ENCODE measurements at places on chromosomes 2 and 18.

- DNase-seq = no peak
Observed at GRCh38 chr2:74693213-74693612, 39.2 kb downstream of the SEMA4F start.

DNA sequence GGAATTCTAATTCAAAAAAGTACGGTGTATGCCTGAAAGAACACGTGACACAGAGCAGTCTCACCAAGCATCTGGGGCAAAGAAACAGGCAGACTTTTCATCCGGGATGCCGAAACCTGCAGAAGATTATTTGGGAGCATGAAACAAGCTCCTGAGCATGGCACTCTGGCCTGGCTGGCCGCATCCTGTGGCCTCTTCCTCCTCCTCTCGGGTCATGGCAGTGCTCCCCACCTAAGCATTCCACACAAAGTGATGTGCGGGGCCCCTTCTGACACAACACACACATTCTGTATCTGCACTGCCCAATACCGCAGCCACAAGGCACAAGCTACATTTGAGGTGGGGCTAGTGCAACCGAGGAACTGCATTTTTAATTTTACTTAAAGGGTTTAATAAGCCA is 380.8 kb downstream of the NBAS start:
- no peak for DNase-seq

GRCh38 chr2:47360927-47361326 is 42.0 kb upstream of the MSH2 start:
- DNase-seq = peak; percentile 83

DNA sequence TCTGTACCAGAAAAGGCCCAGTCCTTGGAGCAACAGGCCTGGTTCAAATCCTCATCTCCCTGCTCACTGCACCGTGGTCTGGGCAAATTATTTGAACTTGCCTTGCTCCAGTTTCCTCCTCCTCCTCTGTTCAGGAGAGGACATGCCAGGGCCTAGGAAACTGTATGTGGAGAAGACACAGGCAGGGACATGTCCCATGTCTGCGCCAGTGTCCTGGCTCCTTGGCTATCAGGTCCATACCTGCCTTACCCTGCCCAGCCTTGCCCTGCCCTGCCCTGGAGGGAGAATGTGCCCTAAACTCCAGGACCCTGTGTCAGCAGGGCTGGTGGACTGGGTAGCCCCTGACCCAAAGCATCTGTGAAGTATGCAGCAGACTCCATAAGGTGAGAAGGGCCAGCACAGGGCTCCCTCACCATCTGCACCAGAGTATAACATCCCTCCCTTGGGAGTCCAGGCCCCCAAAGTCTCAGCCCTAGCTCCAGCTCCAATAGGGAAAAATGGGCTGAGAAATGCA is 165.3 kb downstream of the GALNT1 start:
- no peak for DNase-seq

DNA sequence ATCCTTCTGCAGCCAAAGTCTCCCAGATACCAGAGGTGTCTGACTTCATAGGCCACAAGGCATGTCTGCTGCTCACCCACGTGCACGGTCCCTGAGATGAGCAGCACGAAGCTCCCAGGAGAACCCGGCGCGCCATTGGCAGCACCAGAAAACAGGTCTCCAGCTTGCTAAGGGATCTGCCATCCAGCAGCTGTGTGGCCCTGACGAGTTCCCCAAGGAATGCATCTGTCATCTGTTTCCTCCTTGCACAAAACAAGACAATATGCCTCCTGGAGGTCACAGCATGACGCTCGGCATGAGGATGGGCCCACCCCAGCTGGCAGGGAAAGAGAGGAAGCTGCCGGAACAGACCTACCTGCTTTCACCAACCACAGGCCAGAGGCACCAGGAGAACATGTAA is 29.2 kb downstream of the HS6ST1 start:
- DNase-seq = no peak

DNA sequence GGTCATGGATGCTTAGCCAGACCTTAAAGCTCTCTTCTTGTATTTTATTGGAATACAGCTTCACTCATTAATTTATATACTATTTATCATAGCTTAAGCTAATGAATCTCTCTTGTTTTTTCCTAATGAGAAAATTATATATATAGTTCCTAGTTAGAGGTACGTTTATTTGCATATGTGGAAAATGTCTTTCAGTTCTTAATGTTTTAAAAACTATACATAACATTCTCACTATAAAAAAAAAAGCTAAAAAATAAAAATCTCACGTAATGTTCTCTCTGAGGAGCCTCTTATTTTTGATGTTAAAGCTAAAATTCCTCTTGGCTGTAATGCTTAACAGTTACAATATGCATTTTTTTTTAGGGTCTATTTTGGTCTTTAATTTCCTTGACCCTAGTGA is 16.6 kb downstream of the UGP2 start:
- DNase-seq = no peak

GRCh38 chr2:47198985-47199451 is 43.9 kb upstream of the STPG4 start:
- peak; percentile 83 for DNase-seq

DNA sequence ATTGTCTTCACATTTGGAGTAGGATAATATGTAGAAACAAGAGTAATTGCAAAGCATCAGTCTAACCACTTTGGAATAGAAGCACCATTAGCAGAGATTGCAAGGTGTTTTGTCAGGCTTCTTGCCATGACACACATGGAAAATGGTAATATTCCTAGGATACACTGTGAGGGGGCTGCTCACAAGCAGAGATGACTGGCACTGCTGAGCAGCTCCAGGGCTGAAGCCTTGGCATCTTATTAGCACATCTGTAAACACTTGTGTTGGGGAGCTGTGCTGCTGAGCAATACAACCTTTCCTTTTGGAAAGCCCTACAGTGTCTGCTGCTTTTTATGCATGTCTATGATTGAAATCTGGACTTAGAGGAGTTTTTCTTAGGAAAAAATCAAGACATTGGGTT is 602.2 kb downstream of the XIRP2 start:
- no peak for DNase-seq

GRCh38 chr18:58241026-58241679 is 197.1 kb downstream of the NEDD4L start:
- DNase-seq = no peak

DNA sequence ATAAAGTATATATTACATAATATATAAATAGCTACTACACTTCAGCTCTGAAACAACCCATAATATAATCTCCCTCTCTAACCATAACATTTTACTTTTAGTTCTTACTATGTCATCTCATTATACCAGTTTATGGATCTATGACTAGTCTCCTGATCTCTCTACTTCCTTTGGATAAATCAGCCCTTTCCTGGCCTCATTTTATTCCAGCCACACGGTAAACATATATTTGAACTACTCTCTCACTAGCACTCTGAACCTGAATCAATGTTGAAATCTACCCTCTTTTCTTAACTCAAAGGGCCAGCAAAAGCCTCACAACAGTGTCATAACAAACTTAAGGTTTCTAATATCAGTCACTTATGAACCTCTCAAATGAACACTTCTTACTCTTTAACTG is 62.6 kb downstream of the BAZ2B start:
- DNase-seq = no peak

DNA sequence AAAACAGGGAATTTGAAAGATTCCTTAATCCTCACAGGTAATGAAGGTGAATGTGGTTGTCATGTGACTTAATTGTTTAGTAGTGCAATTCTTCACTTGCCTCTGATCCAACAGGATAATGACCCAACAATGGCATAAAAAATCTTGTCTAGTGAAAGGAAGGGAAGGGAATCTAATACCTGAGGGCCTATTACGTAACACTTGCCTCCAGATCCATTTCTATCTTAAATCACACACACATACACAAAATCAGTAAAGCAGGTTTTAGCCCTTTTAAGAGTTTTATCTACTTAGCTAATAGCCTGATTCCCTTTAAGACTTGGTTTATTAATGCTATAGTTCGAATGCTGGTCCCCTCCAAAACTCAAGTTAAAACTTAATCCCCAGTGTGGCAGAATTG is 118.6 kb downstream of the TMEM163 start:
- DNase-seq = no peak

DNA sequence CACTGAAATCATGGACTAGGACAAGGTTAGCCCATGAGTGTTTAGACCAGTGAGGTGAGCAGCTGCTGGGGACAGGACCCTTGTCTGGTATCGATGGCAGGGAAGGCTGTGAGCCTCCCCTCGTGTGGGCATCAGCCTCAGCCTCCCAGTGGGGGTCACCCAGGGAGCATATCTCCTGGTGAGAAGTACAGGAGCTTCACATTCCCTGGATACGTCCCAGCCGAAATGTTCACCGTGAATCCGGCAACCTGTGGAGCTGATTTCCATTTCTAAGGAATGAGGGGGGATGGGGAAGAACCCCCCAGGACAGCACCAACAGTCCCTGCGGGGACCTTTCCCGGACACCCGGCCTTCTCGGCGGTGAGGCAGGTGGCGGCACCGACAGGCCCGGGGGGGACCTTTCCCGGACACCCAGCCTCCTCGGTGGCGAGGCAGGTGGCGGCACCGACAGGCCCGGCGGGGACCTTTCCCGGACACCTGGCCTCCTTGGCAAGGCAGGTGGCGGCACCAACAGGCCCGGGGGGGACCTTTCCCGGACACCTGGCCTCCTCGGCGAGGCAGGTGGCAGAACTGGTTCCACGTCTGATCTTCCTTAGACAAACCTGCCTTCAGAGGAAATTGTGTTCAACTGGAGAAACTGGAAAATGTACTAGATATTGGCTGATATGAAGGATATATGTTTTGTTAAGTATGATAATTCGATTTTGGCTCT is 21.2 kb downstream of the RTP5 start:
- DNase-seq = no peak

DNA sequence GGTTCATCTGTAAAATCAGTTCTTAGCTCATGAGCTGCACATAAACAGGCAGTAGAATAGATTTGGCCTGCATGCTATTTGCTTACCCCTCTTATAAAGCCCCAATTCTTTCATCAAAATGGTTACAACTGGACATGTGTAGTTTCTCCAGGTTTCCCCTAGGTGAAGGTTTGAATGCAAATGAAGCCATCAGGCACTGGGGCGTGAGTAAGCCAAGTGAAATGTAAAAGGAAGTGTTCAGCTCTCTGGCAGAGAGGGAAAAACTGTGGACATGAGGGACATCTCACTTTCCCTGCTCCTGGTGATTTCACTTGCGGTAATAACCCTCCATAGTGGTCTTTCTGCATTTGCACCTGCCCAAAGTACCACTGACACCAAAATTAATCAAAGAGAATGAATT is 1402.3 kb upstream of the LRRTM1 start:
- no peak for DNase-seq

DNA sequence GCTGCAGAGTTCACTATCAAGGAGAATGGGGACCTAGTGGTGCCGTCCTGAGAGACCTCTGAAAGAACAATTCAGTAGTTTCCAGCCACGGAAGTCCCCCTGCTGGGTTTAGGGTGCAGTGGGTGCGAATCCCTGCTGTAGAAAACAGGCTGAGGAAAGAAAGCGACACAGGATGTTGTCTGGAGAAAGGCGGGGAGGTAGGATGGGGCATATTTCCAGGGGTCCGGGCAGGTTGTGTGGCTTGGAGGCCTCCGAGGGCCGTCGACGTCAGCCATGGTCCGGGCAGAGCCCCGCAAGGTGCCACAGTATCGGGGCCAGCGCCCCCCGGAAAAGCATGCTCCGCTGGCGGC is 807 bp upstream of the CREB1 start:
- no peak for DNase-seq

DNA sequence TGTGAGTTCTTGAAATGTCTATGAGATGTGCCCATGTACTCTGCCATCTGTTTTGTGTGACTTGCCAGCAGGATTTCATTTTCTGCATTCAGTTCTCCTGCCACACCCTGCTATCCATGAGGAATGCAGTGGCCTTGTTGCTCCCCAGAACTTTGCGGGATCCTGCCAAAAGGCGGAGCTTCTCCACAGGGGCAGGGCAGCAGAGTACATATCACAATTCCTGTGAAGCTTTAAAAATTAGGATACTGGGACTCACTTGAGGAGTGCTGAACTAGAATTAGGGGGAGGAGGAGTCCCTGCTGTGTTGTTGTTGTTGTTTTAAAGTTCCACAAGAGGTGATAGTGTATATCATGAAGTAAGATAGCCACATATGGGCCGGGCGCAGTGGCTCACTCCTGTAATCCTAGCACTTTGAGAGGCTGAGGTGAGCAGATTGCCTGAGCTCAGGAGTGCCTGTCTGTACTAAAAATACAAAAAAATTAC is 76.4 kb downstream of the TANC1 start:
- peak; percentile 36 for DNase-seq

- no peak for DNase-seq
Observed at GRCh38 chr2:150552041-150552820, 64.8 kb upstream of the RND3 start.

DNA sequence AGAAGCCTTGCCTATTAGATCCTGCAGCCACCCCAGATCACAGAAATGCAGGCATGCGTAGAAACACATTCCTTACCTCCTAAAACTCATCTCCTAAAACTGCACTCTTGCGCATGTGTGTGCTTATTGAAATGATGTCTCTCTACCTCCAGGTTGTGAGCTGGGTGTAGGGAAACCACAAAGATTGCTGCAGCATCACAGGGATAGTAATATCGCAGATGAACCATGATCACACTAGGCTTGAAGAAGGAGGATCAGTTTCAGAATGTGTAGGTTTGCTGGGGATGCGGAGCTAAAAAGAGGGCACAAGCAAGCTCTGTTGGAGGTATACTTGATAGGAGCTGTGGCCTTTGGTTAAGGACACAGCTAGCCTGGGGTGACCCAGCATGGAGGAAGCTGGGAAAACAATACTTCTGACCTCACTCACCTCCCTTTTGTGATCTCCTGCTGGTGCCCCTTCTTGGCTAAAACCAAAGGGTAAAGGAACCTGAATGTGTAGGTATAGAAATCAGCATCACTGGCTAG is 118.8 kb downstream of the SETBP1 start:
- DNase-seq = no peak

DNA sequence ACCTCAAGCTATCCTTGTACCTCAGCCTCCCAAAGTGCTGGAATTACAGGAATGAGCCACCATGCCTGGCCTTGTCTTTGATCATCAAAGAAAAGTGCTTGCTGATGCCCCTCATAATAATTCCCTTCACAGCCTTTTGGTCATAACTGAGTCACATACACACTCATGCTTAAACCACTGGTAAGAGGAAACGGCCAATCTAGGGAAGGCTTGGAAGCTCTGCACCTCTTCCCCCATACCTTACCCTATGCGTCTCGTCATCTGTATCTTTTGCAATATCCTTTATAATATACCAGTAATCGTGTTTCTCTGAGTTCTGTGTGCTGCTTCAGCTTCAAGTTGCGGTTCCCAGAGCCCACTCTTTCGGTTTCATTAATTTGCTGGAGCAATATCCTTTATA is 4.8 kb upstream of the RNF138 start:
- no peak for DNase-seq

DNA sequence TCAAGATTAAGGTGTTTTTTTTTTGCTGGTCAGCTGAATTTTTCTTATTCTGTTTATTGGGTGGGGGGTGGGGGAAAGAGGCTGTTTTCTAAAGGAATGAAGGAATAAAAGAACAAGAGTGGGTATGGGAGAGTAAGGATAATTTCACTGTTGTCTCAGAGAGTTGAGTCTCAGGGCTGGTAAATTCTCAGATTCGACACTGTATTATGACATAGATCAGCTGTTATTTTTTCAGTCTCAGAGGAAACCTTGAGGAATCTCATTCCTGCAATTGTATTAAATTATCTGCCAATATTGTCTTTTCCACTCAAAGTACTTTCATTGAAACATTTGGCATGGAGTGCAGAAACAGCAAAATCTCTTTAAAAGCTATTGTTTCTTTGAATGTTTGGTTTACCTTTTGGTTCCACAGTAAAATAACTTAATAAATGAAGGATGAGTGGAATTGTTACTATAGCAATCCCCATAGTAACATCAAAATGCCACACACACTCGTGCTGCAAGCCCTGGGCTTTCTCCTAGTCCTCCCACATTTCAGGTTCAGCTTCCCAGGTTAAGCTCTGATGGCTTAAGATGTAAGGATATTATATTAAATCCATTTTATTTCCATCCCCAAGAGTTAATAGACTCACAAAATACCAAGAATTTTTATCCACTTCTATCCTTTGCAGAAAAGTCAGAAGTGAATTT is 478.7 kb upstream of the TCF4 start:
- no peak for DNase-seq
